ENCODE measurements at places on chromosomes 7 and 10.

DNA sequence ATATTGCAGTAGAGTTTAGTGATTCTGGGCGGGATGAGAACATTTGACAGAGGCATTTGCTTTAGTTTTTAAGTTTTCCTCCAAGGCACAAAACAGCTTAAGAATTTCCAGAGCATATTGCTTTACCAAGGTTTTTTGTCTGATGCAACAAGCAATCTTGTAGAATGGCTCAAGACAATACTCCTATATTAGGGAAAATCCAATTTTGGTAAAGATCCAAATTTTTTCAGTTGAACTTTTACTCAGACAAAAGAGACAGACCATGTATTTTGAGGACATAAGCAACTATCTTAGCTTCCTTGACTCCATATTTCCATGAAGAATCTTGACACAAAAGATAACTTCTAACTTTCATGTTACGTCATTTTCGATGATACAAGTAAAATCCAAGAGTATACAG is 92.3 kb upstream of the NANOS1 start:
- DNase-seq: no peak

- DNase-seq: no peak
Measured at GRCh38 chr7:36011588-36011965, 141.5 kb upstream of the EEPD1 start.

DNA sequence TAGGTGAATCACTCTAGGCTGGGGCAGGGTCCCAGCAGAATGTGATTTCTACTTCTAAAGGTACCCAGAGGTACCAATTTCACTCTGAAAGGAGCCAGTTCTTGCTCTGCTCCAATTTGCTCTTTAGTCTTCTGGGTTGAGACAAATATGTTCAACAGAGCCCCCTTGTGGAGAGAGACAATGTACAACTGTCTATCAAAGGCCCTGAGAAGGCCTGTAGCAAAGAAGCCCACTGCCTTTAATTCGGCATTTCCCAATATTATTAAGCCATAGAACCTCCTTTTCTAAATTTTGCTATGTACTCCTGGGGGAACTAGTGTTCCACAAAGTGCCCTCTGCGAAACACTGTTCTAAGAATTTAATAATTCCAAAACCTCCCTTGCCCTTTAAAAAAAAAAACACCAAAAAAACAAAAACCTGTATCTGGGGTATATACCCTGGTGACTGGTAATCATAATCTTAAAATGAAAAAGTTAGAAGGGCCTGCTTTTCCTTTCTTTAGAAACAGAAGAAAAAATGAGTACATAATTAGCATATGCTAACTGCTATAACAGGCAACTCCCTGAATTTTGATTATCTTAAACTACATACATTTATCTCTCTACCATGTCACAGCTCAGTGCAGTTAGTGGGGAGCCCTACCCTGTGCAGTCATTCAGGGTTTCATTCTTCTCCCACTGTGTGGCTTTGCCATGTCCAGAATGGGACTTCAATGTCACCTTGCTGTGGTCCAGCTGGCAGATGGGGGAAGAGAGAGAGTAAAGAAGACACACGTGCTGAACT is 160.9 kb upstream of the BMPER start:
- no peak for DNase-seq

DNA sequence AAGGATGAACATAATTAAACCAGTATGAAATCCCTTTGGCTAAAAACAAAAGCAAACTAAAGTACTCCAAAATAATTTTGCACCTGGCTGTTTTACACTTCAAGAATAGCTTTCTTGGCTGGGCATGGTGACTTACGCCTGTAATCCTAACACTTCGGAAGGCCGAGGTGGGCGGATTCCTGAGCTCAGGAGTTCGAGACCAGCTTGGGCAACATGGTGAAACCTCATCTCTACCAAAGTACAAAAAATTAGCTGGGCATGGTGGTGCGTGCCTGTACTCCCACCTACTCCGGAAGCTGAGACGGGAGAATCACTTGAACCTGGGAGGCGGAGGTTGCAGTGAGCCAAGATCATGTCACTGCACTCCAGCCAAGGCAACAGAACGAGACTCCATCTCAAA is 92.2 kb upstream of the AMPH start:
- no peak for DNase-seq

- DNase-seq: peak; percentile 42
Measured at GRCh38 chr10:71771821-71772617, 1.3 kb downstream of the VSIR start.

DNA sequence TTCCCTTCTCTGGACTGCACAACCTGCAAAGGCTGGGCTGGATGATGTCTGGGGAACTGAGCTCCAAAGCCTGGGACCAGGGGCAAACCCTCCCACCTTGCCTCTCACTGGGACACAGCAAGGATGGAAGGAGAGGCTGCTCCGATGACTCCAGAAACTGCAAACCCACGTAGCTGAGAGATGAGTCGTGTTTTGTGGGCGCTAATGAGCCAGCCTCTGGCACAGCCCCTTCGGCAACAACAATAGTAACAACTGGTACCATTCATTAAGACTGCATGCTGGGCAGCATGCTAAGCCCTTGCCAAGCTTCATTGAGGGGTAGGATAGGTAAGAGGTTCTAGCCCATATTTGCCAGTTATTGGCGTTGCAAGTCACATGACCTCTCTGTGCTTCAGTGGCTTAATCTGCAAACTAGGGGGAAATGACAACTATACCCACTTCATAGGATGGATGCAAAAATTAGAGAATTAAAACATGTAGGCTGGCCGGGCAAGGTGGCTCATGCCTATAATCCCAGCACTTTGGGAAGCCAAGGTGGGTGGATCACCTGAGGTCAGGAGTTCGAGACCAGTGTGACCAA is 145.9 kb downstream of the SH3PXD2A start:
- no peak for DNase-seq

DNA sequence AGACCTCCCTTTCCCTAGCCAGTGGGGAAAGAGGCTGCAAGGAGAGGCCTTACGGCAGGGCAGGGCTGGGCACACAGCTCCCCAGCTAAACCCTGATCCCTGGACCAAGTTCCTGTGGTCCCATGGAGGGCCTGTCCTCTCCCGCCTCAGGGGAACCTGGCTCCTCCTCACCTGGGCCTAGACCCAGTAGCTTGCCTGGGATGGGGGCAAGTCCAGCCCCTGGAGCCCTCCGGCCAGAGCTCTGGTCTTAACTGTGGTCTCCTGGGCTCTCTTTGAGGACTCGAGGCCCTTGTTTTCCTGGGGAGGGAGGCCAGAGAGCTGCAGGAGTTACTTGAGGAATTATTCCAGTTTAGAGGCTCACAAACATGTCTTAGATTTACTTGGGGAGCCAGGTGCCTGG is 1.5 kb downstream of the ZP3 start:
- DNase-seq: no peak
